ENCODE measurements at places on chromosomes 1 and 21.

DNA sequence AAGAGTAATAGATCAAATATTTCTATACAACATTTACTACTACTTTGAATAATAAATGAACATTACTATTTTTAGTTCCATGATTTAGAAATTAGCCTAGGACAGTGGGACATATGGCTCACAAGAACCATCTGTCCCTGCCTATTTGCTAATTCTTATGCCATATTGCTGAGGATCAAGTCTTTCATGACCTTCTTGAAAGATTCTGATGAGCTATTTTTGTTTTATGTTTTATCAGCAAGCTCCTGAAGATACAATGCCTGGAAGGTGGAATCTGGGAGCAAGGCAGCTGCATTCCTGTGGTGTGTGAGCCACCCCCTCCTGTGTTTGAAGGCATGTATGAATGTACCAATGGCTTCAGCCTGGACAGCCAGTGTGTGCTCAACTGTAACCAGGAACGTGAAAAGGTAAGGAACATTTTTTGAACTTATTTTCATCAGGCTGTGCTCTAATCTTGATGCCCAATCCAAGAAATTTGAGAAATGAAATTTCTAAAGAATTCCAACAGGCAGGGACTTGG lies 326.7 kb downstream of the PAPPA2 start:
- no peak for ATAC-seq

DNA sequence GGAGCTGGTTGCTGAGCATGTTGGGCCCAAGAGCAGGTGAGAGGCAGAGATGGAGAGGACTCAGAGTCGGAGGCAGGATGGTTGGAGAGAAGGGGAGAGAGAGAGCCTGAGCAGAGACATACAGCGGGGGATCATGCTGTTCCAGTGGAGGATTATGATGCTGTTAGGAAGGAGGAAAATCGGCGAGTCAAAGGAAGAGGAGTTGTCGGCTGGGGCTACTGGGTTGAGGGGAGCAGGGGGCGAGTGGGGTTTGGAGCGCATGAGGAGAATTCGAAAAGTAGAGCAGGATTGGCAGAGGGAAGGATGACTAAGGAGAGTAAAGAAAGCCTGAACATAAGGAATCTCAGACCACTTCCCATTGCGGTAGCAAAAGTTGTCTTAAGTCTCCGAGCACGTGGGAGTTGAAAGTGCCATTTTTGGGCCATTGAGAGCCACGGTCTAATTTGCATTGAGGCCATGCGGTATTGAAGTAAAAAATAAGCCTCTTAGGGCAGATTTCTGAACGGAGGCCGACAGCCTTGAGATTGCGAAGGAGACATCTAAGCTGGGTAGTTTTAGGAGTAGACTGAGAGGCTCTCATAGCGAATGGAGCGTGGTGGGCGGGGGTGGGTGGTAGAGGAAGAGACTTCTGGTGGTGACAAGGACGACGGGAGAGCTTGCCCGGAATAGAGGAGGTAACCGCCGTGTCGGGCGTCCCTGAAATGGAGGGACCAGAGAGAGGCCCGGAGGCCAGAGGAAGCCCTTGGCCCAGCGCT lies 140.4 kb upstream of the ETV3 start:
- no peak for ATAC-seq

GRCh38 chr1:50251702-50252101 lies 143.0 kb downstream of the ELAVL4 start:
- ATAC-seq: peak; percentile 71

- ATAC-seq: no peak
These were observed 3.3 kb downstream of the SLAMF8 start for GRCh38 chr1:159829822-159830465.

GRCh38 chr1:235834620-235835019 lies 32.1 kb downstream of the LYST start:
- ATAC-seq: no peak

GRCh38 chr1:192808163-192808517 lies 699 bp upstream of the RGS2 start:
- ATAC-seq: no peak

DNA sequence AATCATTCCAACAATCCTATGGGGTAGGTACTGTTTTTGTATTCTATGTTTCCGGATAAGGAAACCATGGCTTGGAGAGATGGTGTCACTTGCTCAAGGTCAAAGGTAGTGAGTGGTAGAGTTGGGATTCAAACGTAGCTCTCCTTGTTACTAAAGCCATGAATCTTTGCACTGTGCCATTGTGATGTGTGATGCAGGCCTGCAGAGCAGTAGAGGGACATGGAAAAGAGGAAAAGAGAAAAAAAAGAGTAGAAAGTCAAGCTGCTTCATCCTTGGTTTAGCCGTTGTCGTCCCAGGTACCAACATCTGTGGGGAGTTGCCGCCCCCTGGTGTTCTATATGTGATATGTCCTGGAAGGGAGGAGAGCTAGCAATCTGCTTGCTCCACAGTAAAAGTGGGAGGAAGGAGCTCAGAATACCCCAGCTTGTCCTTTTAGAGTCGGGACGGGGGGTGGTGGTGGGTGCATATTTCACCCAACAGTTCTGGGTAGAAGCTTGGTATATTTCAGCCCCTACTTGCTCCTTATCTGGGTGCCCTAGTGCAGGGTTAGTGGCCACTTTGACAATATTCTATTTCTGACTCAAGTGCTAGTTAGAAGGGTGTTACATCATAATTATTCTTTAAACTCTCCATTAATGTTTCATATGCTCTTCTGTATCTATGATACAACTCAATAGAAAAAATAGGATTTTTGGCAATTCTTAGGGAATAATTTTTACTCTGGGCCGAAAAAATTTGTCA lies 98.4 kb downstream of the EBNA1BP2 start:
- ATAC-seq: peak; percentile 84

GRCh38 chr1:1775327-1776226 lies 2.7 kb downstream of the NADK start:
- no peak for ATAC-seq
